ENCODE measurements at places on chromosomes 1 and 21.

DNA sequence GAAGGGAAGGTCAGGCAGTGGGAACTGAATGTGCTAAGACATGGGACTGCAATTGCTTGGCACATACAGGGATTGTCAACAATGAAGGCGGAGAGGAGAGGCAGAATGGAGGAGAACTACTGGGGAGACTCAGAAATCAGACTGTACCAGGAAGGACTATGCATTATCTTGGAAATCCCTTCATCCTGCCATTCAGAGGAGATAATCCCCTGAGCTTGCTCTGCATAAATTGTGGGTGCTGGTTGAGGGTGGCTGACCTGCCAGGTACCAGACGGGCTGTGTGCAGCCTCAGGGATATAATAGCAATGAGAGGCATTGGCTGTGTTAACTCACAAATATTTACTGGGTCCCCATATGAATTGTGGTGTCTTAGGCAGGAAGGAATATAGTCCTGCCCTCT lies 5.0 kb upstream of the TRABD2B start:
- DNase-seq, result no peak

DNA sequence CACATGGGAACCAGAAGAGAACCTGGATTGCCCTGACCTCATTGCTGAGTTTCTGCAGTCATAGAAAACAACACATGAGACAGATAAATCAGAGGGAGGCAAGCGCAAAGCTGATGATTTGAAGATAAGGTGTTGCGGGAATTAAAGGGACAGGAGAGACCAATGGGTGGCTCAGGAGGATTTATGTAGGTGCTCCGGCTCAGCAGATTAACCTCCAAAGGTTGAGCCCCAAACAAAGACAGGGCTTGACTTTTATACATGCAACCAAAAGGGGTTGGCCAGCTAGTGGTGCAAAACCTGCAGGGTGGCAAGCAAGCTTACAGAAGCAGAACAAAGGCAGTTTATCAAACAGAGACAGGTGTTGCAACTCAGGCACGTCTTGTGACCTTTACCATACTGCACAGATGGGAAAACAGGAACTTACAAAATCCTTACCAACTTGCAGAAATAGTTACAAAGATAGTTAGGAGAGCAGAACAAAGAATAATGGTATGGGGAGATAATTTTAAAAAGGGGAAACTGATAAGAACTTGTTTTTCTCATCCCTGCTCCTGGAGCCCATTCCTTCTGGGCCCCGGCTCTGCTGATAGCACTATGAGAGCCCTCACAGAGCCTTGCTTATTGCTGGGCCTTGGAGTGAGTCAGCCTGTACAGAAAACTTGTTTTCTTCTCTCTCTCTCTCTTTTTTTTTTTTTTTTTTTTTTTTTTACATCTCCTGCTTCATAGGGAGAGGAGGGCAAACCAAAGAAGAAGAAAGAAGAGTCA lies 93.6 kb downstream of the SNRPE start:
- no peak for DNase-seq

DNA sequence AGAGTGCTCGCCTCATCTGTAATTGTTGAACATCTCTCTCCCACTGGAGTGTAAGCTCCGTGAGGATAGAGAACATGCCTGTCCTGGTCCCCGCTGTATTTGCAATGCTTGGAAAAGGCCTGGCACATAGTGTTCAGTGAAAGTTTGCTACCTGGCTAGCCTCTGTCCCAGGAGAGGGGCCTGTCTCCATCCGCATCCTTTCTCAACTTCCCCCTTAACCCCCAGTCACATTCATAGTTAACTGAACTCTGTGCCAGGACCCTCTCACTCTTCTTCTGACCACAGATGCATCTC lies 15.2 kb downstream of the SPOCD1 start:
- DNase-seq, result no peak

- no peak for DNase-seq
Observed at GRCh38 chr21:15050568-15051377, 14.0 kb downstream of the NRIP1 start.

GRCh38 chr1:206788487-206789050 lies 16.3 kb upstream of the IL10 start:
- DNase-seq, result no peak

DNA sequence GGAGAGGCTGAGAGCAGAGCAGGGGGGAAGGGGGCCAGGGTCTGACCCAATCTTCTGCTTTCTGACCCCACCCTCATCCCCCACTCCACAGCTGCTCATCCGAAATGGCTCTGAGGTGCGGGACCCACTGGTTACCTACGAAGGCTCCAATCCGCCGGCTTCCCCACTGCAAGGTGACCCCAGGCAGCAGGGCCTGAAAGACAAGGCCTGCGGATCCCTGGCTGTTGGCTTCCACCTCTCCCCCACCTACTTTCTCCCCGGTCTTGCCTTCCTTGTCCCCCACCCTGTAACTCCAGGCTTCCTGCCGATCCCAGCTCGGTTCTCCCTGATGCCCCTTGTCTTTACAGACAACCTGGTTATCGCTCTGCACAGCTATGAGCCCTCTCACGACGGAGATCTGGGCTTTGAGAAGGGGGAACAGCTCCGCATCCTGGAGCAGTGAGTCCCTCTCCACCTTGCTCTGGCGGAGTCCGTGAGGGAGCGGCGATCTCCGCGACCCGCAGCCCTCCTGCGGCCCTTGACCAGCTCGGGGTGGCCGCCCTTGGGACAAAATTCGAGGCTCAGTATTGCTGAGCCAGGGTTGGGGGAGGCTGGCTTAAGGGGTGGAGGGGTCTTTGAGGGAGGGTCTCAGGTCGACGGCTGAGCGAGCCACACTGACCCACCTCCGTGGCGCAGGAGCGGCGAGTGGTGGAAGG lies 17.1 kb upstream of the HDAC1 start:
- no peak for DNase-seq

- no peak for DNase-seq
Observed at GRCh38 chr1:218939095-218939494, 234.6 kb upstream of the LYPLAL1 start.

DNA sequence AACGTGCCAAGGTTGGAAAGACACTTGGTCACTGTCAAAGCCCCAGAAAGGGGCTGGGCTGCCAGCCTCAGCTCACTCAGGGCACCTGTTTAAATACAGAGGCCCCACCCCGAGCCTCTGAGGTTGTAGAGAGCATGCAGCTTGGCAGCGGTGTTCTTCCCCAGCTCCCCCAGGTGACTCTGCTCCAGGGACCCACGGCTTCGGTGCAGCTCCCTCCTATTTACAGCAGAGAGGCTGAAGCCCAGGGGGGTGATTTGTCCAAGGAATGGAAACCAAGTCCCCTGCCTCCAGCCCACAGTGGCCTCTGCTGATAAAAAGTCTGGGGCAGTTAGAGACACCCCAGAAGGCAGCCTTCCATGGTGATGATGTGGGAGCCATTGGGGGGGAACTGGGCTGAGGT lies 9.1 kb upstream of the C1QA start:
- DNase-seq, result no peak

DNA sequence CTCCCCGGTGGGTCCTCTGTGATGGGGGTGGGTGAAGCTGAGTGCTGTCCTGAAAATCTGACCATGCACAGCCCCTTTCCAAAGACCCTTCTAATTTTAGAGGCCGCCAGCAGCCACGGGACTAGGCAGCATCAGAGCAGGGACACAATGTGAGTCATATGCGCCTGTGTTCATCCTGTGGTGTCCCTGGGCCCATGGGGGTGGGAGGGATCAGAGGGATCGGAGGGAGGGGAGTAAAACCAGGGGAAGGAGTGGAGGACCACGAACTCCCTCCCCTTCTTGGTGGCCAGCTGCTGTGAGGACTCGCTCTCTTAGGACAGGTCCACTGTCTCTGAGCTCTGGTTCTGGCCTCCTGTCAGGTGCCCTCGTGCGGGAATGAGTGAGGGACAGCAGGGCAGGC lies 61.5 kb downstream of the ADARB1 start:
- no peak for DNase-seq

DNA sequence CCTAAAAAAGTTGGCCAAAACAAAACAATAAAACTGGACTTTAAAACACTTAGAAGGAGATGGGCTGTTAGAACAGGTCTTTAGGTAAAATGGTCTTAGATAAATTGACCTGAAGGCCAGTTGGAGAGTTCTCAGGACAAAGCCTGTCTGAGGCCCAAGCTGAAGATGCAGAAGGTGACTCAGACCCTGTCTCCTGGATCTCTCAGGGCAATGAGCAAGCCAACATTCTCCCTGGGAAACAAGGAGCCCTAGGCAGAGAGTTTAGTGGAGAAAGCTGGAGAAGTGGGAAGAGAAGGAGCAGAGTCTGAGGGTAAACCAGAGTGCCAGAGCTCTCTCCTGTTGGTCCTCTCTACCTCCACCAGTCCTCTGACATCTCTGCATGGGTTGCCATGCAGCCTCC lies 70.1 kb downstream of the FCRL5 start:
- no peak for DNase-seq

GRCh38 chr1:150576367-150576711 lies 3.1 kb downstream of the MCL1 start:
- DNase-seq, result no peak

DNA sequence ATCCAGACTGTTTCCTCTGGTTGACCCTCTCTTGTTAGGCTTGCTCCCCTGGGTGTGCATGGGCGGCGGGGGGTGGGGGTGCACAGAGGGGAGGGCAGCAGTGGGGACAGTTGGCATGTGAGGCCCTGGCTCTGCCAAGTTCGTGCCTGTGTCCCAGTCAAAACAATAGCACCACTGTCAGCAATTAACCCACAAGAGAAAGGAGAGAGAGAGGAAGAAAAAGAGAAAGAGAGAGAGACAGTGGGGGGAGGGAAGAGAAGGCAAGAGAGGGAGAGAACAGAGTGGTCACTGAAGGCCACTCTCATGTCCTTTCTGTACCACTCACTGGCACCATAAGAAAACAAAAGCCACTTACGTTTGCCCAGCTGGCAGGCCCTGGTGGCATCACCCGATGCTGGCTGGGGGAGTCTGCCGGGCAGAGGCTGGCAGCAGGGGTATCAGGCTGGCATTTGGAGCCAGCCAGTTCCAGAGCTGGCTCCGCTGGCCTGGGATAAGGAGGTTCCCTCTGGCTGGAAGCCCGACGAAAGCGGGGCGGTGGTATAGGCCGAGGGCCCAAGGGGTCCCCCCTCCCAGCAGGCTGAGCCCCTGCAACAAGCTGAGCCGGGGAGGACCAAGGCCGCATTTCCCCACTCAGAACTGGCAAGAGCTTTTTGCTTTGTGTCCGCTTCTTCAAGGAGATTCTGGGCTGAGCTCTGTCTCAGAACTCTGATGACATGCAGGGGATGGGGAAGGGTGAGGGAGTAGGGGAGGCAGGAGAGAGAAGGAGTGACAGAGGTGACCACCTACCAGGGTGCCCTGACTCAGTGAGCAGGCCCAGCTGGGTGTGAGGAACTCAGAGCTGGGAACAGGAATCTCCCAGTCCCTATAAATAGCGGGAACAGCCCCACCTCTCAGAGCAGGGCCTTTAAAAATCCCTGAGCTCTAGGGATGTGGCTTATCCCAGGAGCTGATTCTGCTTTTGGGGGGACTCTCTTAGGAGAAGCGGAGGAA lies 27.9 kb downstream of the PIK3C2B start:
- no peak for DNase-seq

- DNase-seq, result no peak
Observed at GRCh38 chr1:166977951-166978350, 2.6 kb upstream of the ILDR2 start.

DNA sequence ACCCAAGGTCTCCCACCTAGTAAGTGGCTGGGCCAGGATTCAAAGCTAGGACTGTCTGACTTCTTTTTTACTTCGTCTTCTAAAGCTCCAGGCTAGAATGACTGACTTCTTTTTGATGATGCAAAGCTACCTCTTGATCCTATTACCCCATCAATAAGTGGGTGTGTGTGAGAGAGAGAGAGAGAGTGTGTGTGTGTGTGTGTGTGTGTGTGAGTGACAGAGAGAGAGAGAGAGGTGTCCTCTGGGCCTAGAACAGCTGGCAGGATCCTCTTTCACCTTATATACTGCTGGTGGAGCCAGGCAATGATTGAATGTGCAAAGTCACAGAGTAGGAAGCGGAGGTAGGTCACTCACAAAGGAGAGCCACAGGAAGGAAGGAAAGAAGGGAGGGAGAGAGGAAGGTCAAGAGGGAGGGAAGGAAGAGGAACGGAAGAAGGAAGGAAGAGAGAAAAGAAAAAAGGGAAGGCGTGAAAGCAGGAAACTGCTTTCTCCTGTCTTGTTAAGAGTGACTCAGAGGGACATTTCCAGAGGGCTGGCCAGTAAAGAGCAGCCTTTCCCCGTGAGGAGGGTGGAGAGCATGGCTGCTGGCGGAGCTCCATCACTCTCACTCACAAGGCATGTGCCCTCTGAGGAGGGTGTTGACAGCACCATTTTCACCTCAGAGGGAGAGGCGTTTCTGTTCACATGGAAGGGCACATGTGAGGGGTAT lies 68.9 kb downstream of the CDC7 start:
- no peak for DNase-seq

DNA sequence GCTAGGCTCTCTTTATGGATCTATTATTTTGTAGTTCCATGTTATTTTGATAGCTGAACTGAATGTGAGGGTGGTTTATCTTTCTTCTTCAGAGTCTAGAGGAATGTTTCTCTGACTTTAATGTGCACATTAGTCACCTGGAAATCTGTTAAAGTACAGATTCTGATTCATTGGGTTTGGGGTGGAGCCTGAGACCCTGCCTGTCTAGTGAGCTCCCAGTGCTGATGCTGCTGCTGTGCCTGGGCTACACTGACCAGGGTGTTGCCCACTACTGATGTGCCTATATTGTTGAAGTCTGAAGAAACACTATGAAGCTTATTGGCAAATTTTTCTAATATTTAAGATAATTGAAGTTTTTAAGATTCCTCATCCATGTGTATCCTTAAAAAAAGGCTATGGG lies 35.9 kb downstream of the CD46 start:
- no peak for DNase-seq

- no peak for DNase-seq
Observed at GRCh38 chr1:70504176-70504820, 93.2 kb downstream of the CTH start.

GRCh38 chr1:192906334-192906733 lies 97.5 kb downstream of the RGS2 start:
- no peak for DNase-seq

DNA sequence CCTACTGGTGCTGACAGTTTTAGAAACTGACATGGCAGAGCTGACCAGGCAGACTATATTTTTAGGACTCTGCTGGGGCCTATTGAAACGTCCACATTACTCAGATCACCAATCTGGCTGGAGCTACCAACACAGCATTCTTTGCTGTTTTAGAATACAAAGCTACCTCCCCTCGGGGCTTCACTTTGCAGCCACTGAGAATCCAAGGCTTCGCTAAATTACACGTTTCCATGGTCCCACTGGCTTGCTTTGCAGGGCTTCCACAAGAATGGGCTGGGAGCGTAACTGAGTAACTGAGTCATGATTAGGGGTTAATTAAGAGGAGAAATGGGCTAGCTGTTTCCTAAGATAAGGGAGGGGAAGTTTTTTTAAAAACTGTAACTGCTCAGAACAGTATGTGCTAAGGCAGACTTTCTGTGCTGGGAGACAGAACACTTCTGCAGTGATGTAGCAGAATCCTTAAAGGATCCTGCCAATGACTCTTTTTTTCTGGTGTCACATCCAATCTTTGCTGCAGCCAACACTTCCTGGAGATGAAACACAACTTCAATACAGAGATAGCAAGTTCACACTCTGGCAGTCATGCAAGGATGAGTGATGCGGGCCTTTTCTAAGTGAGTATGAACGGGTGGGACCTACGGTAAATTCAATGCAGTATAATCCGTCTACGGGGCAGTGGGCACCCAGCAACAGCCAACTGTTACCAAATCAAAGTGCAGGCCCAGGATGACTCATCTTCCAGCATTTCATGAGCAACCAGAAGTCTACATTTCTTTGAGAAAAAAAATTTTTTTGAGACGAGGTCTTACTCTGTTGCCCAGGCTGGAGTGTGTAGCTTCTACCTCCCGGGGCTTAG lies 21.5 kb downstream of the NDUFS5 start:
- DNase-seq, result no peak

Measured in activated CD8-positive, alpha-beta memory T cell treated with anti-CD3 and anti-CD28 coated beads for 48 hours (primary cell).